Mammary epithelial cell (primary cell): ENCODE measurements at places on chromosomes 16 and 17.
A peak's percentile ranks its signal among the peaks of the same experiment; 100 is the strongest.

- no peak for DNase-seq
Observed at GRCh38 chr16:54265575-54266107, 20.9 kb downstream of the IRX3 start.

DNA sequence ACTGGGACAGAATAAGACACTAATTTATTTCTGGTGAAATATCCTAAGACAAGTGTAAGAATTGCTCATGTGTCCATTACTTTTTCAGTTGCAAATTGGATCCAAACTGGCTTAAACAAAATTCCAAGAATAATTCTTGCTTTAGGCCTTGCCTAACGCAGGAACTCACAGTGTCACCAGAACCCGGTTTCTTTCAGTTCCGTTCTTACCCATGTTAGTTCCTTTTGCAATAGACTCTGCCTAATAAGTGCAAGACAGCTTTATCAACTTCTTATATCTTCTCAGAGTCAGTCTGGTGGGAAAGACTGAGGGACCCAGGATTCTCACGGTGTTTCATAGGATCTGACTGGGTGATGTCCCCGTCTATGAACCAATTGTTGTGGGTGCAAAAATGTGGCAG is 24.7 kb downstream of the GDE1 start:
- no peak for DNase-seq

GRCh38 chr16:4982056-4982867 is 24.1 kb downstream of the SEC14L5 start:
- DNase-seq = no peak

- peak; percentile 45 for DNase-seq
Observed at GRCh38 chr16:63655846-63656245, 1466.0 kb downstream of the CDH11 start.

GRCh38 chr16:4544473-4544872 is 5.9 kb upstream of the CDIP1 start:
- DNase-seq = no peak

DNA sequence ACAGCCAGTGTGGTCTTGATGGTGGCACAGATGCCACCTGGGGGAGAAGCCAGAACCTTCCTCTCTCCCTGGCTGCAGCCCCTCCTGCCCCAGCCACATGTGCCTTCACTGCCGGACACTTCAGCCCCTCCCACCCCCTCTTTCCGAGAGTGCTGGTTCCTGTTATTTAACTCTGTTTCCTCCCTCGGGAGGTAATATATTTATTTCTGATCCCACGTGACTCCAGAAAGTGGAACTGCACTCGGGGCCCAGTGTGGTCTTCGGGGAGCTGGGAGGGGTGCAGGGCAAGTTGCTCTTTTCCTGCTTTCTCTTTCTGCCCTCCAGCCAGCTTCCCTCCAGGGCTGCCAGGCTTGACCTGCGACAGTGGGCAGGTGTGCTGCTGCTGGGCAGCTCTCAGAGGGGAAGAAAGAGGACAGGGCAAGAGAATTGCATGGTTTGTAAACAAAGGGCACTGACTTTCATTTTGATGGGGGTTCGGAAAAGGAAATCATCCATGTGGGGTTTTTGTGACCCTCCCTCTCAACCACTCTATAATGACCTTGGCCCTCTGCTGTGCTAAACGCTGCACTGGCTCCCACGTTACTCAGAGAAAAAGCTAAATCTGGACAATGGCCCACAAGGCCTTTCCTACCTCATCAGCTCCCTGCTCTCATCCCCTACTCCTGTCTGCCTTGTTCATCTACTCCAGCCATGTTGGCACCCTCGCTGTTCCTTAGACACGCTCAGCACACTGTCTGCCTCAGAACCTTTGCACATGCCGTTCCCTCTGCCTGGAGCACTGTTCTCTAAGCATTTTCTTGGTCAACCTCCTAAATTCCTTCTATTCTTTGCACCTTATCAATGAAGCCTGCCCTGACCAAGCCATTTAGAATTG is 8.2 kb upstream of the CIITA start:
- DNase-seq = no peak

DNA sequence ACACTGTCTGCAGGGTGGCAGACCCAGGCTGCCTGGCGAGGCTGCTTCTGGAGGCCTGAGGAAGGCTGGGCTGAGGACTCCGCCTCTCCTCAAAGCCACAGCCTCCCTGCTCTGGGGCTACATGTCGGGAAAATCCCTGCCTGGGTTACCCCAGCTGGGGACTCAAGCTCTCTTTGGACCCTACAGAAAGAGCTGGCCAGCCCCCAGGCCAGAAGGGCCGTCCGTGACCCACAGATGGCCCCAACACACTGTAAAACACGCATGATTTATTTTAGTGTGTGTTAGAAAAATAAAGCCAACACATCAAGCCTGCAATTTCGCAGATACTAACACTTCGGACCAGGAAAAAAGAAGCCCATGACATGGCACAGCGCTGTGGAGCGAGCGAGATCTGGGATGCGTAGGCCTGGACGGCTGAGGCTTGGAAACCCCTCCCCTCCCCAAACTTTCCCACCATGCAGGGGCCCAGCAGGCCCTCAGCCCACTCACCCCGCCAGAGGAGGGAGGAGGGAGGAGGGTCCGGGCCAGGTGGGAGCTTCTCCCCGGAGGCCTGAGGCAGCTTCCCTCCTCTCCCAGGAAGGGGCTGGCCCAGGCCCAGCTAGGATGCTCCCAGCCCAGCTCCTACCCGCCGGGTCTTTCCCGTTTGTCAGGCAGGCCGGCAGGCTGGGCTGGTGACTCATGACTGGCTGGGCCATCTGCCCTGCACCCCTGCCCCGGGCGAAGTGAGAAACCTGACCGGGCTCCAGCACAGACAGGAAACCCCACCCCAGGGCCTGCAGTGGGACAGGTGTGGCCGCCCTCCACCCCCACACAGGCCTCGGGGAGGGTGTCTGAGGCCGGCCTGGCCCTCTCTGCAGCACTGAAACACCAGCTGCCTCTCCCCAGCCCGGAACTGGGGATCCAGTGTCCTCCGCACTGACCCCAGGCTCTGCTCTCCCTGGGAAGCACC is 34.1 kb upstream of the SLC38A10 start:
- DNase-seq = peak; percentile 98
